ENCODE measurements at places on chromosomes 3 and 15.

DNA sequence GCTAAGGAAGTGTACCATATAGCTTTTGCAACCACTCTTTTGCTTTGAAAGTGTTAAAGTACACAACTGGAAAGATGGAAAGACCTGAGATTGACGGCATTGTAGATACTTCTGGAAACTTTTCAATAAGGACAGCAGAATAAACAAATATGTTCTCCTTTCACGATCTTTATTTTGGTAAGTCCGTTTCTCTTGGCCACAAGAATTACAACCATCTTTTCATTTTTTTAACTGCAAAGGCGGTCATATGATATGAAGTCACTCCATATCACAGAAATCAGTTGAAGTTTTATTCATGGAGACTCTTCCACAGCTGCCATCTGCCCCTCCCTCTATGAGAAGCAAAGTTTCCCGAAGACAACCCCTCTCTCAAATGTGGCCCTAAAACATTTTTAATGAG is 303.4 kb upstream of the ICE2 start:
- no peak for DNase-seq

DNA sequence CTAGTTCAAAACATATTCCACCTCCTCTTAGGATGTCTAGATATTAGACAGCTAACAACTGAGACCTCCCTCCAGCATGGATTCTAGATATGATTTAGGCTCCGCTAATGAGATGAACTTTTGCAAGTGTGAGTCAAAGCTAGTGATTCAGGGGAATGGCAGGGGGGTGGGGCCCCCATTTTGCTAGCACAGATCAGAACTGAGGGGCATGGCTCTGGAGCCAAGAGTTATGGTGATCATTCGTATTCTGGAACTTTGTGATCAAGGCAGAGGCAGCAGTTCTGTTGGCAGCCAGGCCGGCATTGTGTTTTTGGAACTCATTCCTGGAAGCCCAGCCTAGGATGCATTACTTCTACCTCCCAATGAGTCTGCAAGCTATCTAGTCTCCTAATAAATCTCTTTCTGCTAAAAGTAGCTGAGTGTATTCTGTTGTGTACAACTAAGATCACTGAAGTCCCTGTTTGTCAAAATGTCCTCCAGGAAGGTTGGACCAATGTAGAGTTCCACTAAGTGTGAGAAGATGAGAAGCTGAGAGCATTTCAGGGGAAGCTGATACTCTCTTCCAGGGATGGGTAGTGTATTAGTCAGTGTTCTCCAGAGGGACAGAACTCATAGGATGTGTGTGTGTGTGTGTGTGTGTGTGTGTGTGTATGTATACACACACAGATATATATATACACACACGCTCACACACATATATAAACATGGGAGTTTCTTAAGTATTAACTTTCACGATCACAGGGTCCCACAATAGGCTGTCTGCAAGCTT is 312.7 kb downstream of the TLE3 start:
- DNase-seq, result no peak

GRCh38 chr3:14415501-14415900 is 13.1 kb downstream of the SLC6A6 start:
- no peak for DNase-seq

GRCh38 chr3:197667968-197668367 is 68.7 kb downstream of the RUBCN start:
- DNase-seq, result no peak

- DNase-seq, result no peak
These were observed 784 bp upstream of the SAMMSON start for GRCh38 chr3:69998759-69999139.

DNA sequence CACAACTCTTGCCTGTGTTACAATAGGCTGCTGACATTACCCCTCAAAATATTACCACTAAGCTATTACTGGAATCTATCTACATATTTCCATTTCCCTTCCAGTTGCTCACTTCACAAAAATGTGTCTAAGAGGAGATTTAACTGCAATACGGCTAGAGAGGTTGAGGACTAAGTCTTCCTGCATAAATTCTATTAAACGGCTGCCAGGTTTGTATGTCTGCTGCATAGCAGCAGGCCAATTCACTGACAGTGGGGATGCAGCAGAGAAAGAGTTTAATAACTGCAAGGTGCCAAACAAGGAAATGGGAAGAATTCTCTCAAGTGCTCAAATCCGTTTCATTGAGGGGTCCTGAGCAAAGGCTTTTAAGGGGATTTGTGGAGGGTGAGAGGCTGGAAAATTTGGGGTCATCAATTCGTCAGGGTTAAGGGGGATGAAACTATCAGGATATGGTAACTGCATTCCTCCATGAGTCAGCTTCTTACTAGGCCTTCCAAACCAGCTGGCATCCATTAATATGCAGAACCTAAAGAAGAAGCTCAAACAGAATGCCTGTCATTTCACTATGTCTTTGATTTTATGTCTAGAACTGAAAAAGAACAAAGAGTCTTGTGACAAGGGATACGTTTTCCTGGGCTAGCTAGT is 675.6 kb downstream of the TBL1XR1 start:
- DNase-seq, result no peak

DNA sequence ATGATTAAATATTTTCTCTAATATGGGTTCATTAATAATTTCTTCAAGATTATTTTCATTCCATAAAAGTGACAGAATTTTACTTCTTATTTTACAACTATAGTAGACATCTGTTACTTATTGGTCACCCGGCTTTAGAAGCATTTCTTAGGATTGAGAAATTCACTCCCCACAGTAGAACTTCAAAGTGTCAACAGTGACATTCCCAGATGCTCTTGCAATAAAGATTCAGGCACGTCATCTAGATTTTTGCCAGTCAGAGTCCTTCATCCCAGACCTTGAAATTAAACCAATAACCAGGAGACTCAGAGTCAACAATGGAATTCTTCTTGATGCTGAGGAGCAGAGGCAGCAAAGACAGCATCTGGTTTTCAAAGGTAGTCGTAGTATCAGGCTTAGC is 190.8 kb downstream of the VGLL3 start:
- DNase-seq, result no peak

GRCh38 chr3:132978464-132978863 is 59.7 kb upstream of the TMEM108 start:
- no peak for DNase-seq

All from activated T-helper 1 cell treated with Interleukin-2 at 50 U/mL for 16 hours (primary cell).